ENCODE measurements at places on chromosomes 6 and 20.

- no peak for DNase-seq
These were observed 135.5 kb downstream of the WDR27 start for GRCh38 chr6:169566319-169566718.

DNA sequence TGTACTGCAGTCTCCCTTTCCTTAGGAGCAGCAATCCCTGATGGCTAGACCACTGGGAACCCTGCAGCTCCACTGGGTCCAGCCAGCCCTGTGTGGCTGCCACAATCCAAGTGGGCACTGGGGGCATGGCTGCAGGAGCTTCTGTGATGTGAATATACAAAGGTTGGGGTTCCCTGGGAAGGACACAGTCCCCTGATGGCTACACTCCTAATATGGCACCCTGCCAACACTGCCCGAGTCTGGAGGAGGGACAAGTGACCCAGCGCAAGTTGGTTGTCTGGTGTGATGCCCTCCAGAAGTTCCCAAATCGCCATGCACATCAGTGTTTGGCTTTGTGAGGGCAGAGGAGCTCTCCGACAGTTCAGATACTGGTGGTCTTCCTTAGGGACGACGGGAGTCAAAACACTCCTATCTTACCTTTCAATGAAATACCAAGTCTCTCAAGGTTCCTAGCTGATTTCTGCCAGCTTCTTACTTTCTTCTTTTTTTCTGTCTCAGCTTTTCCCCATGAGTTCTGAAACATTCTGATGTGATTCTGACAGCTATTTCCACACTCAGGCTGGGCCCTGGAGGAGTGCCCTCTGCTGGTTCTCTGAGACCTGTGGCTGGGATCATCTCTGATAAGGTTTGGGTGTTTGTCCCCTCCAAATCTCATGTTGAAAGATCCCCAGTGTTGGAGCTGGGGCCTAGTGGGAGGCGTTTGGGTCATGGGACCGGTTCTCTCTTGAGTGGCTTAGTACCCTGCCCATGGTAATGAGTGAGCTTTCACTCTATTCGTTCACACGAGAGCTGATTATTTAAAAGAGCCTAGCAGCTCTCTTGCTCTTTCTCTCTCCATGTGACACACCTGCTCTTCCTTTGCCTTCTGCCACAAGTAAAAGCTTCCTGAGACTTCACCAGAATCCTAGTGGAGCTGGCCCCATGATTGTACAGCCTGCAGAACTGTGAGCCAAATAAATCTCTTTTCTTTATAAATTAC lies 15.5 kb upstream of the ZFP57 start:
- peak; percentile 18 for DNase-seq

DNA sequence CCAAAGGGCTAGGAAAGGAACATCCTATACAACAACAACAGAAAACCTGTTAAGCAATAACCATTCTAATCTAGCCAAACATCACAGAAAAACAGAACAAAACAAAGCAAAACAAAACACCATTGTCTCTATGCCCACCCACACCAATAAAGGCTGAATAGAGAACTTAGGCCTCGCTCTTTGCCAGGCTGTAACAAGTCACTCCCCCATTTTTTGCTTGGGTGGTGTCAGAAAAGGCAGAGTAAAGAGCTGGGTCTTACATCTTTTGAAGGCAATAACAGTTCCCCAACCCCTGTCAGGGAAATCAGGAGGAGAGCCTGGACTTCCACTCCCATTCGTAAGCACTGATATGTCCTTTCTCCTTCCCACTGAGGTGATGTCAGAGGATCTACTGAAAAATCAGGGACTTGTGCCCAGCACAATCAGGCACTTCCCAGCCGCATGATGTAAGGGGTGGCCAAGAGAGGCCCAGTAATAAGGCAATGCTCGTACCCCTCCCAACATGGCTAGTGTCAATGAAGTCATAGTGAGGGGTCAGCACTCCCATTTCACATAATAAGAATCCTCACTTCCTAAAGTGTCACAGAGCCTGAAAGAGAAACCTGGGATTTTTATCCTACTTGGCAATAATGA lies 31.0 kb downstream of the THEMIS start:
- no peak for DNase-seq

- no peak for DNase-seq
These were observed 742 bp upstream of the CEP85L start for GRCh38 chr6:118652051-118652615.

- no peak for DNase-seq
These were observed 17.1 kb upstream of the SMIM13 start for GRCh38 chr6:11076540-11076939.

DNA sequence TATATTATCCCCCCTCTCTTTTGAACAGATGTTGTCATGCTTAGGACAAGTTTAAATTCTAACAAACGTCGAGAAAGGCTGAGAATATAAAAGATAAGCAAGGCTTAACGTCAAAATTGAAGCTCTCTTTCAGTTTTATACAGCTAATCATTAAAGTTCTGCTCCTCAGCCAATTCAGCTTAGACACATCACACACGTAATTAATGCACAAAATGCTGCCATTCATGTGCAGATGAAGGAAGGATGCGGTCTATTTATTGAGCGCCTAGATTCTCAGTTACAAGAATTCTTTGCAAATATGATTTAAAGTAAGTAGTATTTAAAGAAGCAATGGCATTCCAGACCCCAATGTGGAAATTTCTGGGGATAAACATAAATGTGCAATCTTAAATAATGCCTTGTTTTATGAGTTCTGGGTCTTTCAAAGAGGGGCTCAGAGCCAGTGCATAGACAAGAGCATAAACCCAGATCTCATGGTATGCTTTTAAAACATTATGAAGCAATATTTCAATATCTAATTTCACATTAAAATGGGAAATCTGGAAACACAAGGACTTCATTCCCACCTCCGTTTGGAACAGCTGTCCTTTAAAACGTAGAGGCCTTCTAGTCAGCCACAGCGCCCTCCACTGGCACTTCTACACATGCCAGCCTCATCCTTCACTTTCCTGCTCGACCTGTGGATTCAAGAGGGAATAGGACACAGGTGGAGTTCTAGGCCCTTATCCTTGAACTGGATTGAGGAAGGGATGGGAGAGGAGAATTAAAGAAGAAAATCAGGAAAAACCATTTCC lies 85.8 kb downstream of the LYRM4 start:
- DNase-seq = peak; percentile 49

DNA sequence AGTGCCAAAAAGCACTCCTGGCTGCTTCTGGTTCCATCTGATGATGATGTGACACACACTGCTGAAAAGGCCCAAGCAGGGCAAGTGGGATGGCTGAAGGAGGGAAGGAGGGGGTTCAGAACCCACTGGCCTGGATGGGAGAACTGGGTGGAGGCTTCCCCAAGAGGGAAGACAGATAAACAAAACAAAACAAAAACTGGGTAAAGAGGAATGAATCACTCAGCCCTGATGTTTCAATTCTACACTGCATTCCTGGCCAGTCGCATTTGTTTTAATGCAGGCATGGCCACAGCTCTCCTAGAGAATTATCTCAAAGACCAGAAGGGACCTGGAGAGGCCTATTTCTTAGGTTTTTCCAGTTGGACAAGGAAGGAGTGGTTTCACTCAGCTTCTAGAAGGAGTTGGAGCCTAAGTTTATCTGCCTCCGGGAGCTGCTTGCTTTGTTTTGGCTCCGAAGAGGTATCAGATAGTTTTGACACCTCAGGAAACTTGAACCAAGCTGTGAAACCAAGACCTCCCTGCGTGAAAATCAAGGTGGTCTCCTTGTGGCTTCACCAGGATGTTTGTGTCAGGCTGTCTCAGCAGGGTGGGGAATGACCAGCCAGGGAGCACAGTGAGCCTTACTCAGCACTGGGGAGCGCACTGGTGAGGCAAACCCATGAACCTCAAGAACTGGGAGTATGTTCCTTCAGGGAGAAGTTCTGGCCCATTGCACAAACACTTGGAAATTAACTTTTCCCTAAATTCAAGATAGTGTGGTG lies 16.1 kb downstream of the TTPAL start:
- no peak for DNase-seq

DNA sequence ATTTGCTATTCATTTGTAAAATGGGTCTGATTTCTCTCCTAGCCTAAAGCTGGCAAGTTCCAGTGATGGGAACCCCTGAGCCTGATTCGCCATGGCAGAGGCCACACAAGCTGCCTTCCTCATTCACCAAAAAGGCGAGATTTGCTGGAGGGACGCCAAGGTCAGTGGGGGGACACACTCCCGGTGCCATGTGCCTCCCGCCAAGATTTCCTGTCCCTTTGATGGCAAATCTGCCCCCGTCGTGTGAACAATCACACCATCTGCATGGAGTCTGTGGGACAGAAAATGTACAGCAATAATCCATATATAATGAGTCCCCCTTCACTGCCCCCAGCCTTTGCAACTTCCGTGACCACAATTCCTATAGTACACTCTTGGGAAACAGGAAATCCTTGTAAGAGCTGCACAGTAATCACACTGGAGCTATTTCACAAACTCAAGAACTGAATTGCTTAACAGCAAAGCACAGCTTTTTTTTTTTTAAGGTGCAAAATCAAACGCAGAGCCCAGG lies 15.7 kb upstream of the IGF2R start:
- DNase-seq = no peak

DNA sequence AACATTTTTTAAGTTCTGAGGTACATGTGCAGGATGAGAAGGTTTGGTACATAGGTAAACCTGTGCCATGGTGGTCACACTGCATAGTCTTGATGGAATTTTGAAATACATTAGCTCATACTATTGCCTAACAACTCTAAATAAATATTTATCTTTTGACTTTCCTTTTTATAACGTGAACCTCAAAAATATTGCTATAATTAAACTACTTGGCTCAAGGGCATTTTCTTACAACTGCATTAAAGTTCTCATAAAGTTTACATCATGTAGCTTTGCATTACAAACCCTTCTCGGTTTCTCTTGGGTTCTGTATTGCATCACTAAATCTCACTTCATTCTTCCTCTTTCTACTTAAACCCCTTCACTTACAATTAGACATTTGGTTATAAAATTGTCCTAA lies 636.0 kb upstream of the PTCHD4 start:
- DNase-seq = no peak

- DNase-seq = no peak
These were observed 206.4 kb upstream of the HDDC2 start for GRCh38 chr6:125507987-125508655.

DNA sequence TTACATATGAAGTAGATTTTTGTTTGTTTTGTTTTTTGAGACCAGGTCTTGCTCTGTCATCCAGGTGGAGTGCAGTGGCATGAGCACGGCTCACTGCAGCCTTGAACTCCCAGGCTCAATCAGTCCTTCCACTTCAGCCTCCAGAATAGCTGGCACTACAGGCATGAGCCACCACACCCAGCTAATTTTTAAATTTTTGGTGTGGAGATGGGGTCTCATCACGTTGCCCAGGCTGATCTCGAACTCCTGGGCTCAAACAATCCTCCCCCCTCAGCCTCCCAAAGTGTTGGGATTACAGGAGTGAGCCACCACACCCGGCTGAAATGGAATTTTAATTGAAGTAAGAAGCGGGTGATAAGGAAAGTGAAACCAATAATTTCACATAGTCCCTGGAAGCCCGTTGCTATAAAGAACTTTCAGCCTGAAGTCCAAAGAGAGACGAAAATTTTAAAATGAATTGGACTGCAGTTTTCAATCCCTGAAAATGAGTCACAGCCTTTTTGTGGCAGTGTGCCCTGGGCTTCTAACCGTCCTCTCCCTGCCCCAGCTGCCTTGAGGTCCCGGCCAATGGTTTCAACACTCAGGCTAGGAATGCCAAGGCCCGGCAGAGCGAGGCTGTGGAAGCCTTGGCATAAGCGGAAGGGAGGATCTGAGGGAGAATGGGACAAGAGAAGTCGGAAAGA lies 757 bp downstream of the RAET1E start:
- no peak for DNase-seq

- no peak for DNase-seq
These were observed 445.3 kb upstream of the SYNCRIP start for GRCh38 chr6:86087954-86088353.

DNA sequence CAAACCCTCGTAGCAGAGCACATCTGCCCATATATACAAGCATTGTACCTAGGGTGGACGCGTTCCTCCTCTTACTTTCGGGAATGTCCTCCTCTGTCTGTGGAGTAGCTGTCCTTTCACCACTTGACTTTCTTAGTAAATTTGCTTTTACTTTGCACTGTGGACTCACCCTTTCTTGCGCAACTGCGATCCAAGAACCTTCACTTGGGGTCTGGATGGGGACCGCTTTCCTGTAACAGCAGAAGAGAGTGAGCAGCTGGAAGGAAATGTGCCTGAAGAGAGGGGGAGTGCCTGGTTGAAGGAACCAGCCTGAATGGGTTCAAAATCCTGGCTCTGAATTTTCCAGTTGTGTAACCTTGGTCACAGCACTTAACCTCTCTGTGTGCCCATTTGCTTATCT lies 40.1 kb upstream of the PMEPA1 start:
- DNase-seq = no peak

DNA sequence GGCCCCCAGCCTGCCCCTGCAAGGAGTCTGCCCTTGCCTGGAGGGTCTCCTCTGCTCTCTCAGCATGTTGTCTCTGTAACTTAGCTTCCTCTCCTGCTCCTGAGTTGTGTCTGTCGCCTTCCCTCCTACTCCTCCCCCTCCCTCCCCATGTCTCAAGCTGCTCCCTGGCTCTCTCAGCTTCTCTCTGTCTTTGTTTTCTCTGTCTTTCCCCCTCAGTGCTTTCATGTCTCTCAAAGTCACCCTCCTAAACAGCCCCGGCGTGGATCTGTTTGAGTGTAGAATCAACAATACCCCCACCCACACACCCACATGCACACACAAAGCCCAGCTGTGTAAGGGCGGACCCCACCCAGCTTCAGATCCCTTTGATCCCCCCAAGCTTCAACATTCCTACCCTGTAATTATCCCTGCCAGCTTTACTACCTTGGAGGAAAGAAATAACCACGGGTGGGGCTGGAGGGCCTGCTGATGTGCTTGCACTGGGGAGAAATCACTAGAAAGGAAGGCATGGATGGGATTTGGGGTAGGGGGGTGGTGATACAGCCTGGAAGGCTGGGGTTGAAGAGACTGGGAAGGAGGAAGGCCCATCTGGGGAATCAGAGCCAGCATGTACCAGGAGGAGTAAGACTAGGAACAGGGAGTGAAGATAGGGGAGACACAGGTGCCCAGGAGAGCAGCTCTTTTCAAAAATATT lies 1.0 kb upstream of the LY6G6D start:
- DNase-seq = no peak

DNA sequence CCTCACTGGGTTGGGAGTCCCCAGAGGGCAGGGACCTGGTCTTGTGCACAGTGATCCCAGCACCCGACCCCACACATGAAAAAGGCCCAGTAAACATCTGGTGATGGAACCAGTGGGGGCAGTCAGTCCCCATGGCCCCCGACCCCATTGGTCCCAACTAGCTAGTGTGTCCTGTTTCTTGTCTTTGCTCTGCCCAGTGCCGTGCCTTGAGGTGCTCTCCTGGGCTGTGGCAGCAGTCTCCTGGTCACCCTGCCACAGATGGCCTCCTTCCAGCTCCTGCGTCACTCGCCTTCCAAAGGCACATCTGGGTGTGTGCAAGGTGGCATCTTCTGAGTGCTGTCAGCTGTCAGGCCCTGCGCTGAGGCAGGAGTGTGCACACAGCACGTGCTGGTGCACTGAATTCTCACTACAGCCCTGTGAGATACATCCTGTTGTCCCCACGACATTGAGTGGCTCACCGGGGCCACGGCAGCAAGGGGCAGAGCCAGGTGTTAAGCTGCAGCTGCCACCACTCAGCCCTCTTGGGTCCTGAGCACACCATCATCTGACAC lies 3.9 kb downstream of the NPEPL1 start:
- DNase-seq = no peak

GRCh38 chr20:30412972-30413371 lies 844.5 kb upstream of the DEFB115 start:
- DNase-seq = no peak

GRCh38 chr6:52333840-52334200 lies 28.1 kb upstream of the PAQR8 start:
- no peak for DNase-seq

GRCh38 chr6:27295301-27296079 lies 16.6 kb downstream of the POM121L2 start:
- DNase-seq = no peak

Data from activated CD4-positive, alpha-beta memory T cell treated with anti-CD3 and anti-CD28 coated beads for 36 hours (primary cell).